ENCODE measurements at places on chromosomes 11 and 22.

DNA sequence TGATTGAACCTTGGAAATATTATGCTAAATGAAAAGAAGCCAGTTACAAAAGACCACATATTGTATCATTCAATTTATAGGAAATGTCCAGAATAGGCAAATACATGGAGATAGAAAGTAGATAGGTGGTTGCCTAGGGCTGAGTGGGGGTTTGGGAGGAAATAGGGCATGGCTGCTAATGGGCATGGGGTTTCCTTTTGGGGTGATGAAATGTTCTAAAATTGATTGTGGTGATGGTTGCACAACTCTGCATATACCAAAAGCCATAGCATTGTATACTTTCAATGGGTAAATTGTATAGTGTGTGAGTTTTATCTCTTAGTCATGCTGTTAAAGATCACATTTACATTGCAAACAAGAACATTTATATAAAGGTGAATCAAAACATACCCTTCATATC lies 48.7 kb downstream of the LDLRAD3 start:
- DNase-seq: no peak

DNA sequence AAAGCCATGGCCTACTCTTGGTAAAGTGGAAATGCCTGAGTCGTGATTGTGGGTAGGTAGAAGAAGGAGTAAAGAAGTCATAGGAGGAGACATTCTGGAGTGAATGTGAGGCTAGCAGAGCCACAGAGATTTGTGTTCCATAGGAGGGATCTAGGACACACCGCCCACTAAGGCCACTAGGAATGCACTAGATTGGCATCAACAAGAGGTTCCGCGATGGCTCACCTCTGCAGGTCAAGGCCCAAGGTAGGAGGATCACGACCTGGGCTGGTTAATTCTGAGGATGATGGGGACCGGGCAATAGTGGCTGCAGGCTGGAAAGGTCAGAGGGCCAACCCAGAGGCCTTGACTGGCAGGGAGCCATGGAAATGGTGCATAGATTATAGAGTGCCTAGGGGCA lies 48.8 kb upstream of the OPCML start:
- DNase-seq: no peak

DNA sequence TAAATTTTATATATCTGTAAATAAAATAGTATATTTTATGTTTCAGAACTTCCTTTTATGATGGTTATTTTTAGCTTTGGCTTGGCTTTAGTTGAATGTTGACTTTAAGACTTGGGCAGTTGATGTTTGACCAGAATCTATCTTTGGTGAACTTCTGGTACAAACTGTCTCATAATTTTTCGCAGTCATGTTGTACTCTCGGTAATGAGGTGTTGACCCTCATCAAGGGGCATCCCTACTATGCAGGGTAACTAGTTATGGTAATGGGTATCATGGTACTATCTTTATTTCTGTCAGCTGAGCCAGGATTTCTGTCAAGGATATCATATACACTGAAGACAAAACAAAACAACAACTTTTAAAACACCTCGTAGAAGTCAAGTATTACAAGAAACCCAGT lies 67.7 kb downstream of the NXPE2 start:
- no peak for DNase-seq

- DNase-seq: no peak
Observed at GRCh38 chr22:29195118-29195963, 10.4 kb upstream of the EMID1 start.

GRCh38 chr22:28867191-28867590 lies 16.2 kb upstream of the ZNRF3 start:
- no peak for DNase-seq

DNA sequence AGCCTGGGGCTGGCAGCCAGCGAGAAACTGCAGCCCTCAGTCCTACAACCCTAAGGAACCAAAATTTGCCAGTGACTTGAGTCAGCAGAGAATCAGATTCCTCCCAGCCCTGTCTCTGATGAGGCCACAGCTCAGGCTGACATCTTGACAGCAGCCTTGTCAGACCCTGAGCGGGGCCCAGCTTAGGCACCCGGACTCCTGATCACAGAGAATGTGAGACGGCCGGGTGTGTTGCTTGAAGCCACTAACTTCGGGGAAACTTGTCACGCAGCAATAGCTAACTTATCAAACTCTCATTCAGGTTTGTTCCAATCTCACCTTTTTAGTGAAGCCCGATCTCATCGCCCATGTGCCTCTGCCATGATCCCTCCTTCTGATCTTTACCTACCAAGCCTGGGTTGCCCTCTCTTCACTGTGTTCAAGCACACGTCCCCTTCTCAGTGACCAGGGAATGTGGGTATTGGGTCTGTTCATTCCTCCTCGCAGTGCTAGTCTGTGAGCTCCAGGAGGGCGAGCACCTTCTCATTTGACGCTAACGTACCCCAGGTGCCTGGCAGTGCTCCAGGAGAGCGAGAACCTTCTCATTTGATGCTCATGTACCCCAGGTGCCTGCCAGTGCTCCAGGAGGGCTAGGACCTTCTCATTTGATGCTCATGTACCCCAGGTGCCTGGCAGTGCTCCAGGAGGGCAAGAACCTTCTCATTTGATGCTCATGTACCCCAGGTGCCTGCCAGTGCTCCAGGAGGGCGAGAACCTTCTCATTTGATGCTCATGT lies 280.7 kb downstream of the BRD1 start:
- no peak for DNase-seq

- peak; percentile 94 for DNase-seq
Observed at GRCh38 chr11:123083623-123084029, 21.7 kb upstream of the HSPA8 start.

DNA sequence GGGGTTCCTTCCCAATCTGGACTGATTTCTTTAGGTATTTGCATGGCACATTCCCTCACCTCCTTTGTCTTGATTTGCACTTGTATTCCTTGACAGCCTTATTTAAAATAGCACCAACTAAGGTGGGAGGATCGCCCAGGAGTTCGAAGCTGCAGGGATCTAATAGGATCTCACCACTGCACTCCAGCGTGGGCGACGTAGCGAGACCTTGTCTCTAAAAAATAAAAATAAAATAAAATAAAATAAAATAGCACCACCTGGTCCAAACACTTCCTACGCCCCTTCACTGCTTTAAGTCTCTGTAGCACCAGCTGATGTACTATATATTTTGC lies 775 bp downstream of the SLC2A11 start:
- no peak for DNase-seq

DNA sequence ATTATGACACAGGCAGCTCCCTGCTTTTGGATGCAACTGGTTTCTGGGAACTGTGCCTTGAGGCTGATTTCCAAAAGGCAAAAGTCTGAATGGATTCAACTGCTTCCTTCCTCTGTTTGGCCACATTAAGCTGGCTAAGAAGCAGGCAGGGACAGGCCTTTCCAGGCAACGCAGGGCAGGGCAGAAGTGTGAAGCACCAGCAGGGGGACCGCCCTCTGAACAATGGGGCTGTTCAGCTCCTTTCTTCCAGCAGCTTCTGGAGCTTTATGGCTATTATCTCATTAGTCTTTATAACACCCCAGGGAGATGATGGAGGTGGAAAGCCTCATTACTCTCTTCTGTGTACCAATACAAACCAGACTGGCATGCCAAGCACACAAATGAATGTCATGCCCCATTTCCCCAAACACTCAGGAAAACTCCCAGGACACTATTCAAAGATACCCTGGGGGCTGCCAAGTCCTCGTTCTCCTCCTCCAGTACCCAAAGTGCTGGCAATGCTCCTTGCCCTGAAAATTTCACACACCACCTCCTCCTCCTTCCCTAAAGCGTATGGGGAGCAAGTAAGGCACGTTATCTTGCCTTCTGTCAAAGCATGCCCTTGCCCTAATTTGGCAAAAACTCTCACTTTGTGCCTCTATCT lies 21.3 kb downstream of the MORC2 start:
- DNase-seq: no peak

DNA sequence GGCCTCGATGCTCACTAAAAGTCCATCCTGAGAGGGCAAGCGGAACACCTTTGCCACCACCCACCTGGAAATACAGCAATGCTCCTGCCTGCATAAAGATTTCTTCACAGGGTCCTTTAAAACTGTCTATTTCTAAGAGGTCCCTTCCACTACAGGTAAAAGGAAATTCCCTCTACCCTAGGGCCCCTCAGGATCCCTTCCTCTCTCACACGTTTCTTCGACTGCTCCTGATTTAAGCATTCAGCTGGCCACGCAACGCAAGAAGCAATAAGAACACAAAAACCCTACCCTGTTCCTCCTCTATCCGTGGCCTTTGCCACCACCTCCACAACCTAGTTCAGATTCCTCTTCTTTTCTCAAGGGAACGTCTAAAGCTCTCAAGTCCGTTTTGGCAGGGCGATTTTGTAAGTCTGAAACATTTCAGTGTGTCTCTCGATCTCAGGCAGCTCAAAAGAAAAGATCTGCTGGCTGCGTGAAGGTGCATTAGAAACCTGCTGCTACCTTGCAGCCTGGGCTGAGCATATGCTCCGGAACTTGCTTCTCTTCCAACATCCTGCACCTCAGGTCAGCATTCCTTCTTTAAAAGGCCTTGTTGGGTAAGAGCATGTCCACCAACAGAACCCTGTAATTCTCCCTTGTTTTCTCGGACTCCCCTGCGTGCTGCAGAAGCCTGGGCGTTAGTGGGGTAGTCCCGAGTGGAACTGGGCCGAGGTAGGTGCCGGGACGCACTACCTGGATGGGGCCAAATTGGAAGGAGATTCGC lies 1.6 kb downstream of the LGR4 start:
- DNase-seq: no peak

GRCh38 chr22:39955675-39956074 lies 4.5 kb upstream of the TMA7B start:
- no peak for DNase-seq

DNA sequence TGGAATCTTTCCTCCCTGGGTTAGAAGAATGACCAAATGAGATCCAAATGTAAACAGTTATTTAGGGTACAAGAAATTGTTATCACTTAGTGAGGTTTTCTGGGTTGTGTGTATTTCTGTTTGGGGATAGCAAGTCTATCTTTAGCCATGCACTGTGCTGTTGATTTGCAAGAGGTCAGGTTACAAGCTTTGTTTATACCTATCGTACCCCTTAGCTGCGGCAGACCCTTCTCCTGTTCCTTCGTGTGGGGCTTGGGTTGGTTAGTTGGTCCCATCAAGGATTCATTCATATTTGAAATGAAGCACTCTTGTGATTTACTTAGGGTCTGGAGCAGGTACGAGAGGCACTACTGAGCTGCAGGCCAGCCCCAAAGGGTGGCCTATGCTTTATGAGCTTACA lies 72.6 kb downstream of the USP35 start:
- no peak for DNase-seq

DNA sequence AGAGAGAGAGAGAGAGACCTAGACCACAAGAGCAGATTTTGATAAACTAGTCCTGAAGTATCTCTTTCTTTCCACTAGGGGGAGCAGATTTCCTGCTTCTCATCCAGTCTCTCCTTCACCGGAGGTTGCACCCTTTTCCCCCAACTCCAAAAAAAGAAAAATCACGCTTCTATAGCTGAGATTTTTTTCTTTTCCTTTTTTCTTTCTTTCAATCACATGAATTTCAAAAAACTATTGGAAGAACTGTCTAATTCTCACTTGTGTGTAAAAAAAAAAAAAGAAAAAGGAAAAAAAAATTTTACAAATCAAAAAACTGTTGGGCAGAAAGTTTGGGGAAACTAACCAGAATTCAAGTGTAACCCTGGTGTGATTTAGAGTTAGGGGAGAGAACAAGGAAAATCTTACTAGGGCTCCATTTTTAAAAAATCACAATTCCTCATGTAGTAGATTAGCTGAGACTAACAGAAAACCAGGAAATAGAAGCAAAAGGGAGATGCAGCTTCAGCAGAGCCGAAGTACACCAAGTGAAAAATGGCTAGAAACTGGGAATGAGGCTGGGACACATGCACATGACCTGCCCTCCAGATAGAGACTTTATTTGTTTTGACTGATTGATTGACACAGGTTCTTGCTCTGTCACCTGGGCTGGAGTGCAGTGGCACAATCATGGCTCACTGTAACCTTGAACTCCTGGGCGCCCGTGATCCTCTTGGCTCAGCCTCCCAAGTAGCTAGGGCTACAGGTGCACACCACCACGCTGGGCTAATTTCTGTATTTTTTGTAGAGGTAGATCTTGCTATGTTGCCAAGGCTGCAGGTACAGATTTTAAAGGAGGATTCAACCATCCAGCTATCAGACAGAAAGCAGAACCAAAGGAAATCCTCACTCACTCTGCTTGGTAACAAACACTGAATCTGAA lies 27.1 kb downstream of the SDHD start:
- peak; percentile 34 for DNase-seq

- DNase-seq: no peak
Observed at GRCh38 chr11:45280449-45280848, 5.7 kb downstream of the SYT13 start.
